Fibroblast of the aortic adventitia (primary cell): ENCODE measurements at places on chromosomes 7 and 10. TPM values are rescaled to one million over a fixed set of nuclear protein-coding genes. Genes with fewer than 3 reads are reported as not detected.

DNA sequence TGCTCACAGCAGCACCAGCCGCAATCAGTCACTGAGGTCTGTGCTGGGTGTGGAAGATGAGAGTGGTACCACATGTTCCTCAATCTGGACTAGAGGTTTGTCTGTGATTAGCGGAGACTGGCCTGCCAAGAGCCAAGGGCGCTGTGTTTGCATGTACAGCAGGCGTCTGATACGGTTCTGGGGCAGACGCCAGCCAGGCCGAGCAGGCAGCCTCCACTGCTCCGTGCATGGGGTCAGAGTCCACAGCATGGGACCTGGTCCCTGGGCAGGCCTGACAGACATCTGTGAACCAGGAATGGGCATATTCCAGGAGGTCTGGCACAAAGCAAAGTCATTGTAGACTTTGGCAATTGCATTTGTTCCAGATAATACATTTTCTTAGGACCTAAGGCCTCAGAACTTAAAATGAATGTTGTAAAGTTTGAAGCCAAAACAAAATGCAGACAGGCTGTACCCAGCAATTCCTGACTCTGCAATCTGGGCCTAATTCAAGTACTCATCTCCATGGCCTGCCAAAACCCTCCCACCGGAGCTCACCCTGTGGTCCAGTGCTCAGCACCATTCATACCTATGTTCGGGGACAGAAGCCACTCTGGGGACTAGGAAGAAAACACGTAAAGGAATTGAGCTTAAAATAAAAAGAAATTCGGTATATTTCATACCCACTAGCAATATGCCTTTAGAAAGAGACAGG is 50.0 kb upstream of the FAM20C start:
- peak; percentile 82 for DNase-seq

GRCh38 chr7:18399436-18400235 is 95.9 kb upstream of the HDAC9 start:
- DNase-seq, result no peak

GRCh38 chr7:129772646-129773280 is 161.2 kb downstream of the NRF1 start:
- DNase-seq, result no peak

GRCh38 chr10:63675171-63675570 is 154.0 kb downstream of the REEP3 start:
- peak; percentile 77 for DNase-seq

Gene SNCG
- total RNA-seq, result 2.8 and 18.2 TPM in 2 replicates
